ENCODE measurements at places on chromosomes 1 and 21. TPM values are rescaled to one million over a fixed set of nuclear protein-coding genes. Genes with fewer than 3 reads are reported as not detected.
A peak's percentile ranks its signal among the peaks of the same experiment; 100 is the strongest.

DNA sequence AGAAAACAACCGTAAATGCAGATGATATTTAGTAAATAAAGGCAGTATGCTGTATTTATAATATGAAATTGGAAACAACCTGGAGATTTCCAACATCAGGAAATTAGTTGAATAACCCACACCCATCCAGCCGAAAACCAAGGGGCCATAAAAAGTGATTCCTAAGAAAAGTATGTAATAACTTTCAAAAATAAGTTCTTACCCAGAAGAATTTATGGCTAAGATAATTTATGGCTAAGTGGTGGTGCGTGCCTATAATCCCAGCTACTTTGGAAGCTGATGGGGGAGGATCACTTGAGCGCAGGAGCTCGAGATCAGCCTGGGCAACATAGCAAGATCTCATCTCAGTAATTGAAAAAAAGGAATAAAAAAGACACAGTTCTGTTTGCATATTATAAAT, 43.2 kb downstream of the TMCO4 start:
- H3K27ac ChIP-seq: no peak overlapping the region
- H3K4me3 ChIP-seq: no peak overlapping the region
- H3K27me3 ChIP-seq: no peaks in the 10 kb centered on the region
- H3K36me3 ChIP-seq: no peaks in the 10 kb centered on the region
- no peak for DNase-seq

DNA sequence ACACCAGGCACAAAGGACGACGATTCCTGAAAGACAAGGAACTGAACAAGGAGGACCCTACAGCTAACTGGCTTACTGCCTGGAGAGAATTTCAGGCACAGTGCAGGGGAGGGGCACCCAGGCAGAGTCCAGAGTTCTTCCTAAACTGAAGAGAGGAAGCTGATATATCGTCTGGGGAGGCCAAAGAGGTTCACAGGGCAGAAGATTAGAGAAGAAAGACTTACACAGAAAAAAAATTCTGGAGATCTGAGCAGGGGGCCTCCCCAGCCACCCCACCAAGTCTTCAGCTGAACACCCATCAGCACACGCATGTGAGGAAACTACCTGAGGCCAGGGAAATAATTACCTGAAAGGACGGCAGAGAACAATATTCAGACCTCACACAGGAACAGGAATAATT, 24.6 kb downstream of the SORT1 start:
- no peak for DNase-seq
- no peaks in the 10 kb centered on the region for H3K36me3 ChIP-seq
- no peak overlapping the region for H3K4me3 ChIP-seq

- no peaks in the 10 kb centered on the region for H3K27me3 ChIP-seq
- no peaks in the 10 kb centered on the region for H3K4me1 ChIP-seq
- no peak for DNase-seq
- H3K36me3 ChIP-seq: no peaks in the 10 kb centered on the region
Measured at GRCh38 chr1:9482816-9483572, 56.3 kb upstream of the SLC25A33 start.

- H3K27ac ChIP-seq: no peak overlapping the region
- no peak overlapping the region for H3K4me3 ChIP-seq
- no peak for DNase-seq
- no peaks in the 10 kb centered on the region for H3K27me3 ChIP-seq
- no peaks in the 10 kb centered on the region for H3K4me1 ChIP-seq
Measured at GRCh38 chr1:13788795-13789194, 88.8 kb downstream of the PRDM2 start.

ABCD3 gene
- 28.1 TPM for total RNA-seq

TRIM67 gene
- total RNA-seq: not detected

ISG20L2 gene
- total RNA-seq: 53.1 TPM

DNA sequence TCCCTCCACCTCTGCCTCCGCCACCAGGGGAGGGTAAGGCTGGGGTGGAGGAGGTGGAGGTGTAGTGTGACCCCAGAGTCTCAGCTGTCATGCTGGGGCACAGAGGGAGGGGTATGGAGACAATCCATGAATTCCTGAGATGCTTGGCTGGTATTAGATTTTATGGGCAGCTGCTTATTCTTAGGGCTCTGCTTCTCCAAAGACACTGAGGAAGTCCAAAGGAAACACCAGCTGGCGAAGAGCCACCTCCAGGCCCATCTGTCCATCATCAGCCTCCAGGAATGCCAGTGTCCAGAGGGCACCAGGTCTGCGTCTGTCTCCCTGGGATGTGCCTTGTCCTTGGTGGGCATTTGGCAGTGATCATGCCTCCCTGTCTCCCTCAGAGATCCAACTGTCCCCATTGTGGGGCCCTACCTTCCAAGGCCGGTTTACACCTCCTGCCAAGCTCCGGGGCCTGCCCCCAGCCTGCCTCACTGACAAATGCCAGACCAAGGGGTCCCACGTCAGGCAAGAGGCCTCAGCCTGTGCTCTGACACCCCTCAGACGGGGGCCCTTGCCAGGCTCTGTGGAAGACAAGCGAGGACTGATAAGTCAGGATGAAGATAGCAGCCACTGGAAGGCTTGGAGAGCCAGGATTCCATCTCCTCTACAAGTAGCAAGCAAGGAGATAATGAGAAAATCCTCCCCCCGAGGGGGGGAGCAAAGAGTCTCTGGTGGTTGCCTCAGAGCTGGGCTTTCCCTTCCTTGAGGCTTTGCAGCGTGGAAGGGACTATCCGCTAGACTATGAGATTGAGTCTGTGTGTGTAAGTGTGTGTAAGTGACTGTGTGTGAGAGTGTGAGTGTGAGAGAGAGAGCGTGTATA, 1.6 kb downstream of the TNNI1 start:
- no peak overlapping the region for H3K27ac ChIP-seq
- no peak overlapping the region for H3K4me3 ChIP-seq
- DNase-seq: no peak
- 0 out of 2 replicates have a peak, but pooled peaks cover 2% of the 10 kb centered on the region for H3K27me3 ChIP-seq

DNA sequence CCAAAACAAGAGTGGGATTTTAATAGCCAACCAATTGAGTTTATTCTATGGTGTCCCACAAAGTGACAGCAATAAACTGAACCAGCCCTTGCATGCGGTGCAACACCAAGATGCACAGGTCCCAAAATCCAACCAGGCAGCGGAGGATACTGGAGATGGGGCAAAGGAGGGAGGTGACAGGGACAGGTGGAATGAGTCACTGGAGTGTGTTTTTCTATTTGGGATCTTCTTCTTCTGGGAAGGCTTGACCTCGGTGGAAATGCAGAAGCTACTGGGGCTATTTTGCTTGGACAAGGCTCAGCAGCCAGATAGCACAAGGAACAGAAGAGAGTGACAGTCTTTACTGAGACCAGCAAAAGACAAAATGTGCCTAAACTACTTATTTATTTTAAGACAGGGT, 97.5 kb downstream of the PLXNA2 start:
- no peak for DNase-seq
- H3K27me3 ChIP-seq: no peaks in the 10 kb centered on the region
- no peaks in the 10 kb centered on the region for H3K36me3 ChIP-seq
- H3K4me3 ChIP-seq: no peak overlapping the region
- H3K27ac ChIP-seq: no peak overlapping the region

DNA sequence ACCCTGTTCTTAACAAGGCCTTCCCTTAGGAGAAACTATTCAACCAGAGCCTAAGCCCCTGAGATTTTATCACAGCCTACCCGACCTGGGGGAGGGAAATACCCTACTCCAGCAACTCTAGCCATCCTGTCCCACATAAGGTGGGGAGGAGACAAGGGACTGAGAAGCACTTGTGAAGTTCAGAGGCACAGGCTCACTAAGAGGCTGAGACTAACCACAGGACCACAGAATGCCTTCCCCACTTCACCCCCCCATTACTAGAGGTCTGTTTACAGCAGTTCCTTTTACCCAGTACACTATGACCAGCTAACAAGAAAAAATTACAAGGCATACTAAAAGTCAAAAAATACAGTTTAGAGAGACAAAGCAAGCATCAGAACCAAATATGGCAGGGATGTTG, 86.8 kb downstream of the TEX35 start:
- no peaks in the 10 kb centered on the region for H3K36me3 ChIP-seq
- DNase-seq: no peak
- H3K4me1 ChIP-seq: no peaks in the 10 kb centered on the region
- no peak overlapping the region for H3K4me3 ChIP-seq
- H3K27ac ChIP-seq: no peak overlapping the region
- no peaks in the 10 kb centered on the region for H3K27me3 ChIP-seq

SSU72 gene
- total RNA-seq: 165 TPM

GRCh38 chr21:39047046-39047445, 136.2 kb downstream of the PSMG1 start:
- no peak overlapping the region for H3K4me3 ChIP-seq
- H3K4me1 ChIP-seq: no peaks in the 10 kb centered on the region
- DNase-seq: no peak
- H3K27ac ChIP-seq: no peak overlapping the region
- H3K36me3 ChIP-seq: no peaks in the 10 kb centered on the region

DNA sequence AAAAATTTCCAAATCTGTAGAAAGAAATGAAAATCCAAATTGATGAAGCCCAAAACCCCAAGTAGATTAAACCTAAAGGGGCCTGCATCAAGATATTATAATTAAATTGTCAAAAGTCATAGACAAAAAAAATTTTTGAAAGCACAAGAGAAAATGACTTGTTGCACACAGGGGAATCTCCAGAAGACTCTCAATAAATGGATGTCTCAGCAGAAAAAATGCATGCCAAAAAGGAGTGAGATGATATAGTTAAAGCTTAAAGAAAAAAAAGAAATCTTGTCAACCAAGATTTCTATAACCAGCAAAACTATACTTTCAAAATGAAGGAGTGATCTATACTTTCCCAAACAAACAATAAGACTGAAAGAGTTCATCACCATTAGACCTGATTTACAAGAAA, 393.2 kb upstream of the SPAG17 start:
- H3K27ac ChIP-seq: no peak overlapping the region
- no peak overlapping the region for H3K4me3 ChIP-seq
- no peaks in the 10 kb centered on the region for H3K36me3 ChIP-seq

FBXO44 gene
- total RNA-seq: 29.2 TPM

DNA sequence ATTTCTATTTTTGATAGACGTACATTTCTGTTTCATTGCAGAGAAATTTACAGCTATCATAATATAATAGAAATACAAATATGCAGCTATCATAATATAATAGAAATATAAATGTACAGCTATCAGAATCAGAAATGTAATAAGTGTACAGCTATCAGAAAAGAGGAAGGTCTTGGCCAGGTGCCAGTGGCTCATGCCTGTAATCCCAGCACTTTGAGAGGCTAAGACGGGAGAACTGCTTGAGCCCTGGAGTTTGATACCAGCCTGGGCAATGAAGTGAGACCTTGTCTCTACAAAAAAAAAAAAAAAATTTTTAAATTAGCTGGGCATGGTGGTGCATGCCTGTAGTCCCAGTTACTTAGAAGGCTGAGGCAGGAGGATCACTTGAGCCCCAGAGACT, 37.9 kb downstream of the PIGM start:
- H3K4me1 ChIP-seq: no peaks in the 10 kb centered on the region
- no peaks in the 10 kb centered on the region for H3K27me3 ChIP-seq
- no peak for DNase-seq
- no peaks in the 10 kb centered on the region for H3K36me3 ChIP-seq
- no peak overlapping the region for H3K27ac ChIP-seq
- no peak overlapping the region for H3K4me3 ChIP-seq

BSDC1 gene
- total RNA-seq: 42.9 TPM

- H3K4me1 ChIP-seq: no peaks in the 10 kb centered on the region
- H3K36me3 ChIP-seq: peaks cover 22% of the 10 kb centered on the region
- H3K4me3 ChIP-seq: peak overlapping the region; percentile 70
- H3K27ac ChIP-seq: peak overlapping the region; percentile 61
- DNase-seq: no peak
Measured at GRCh38 chr1:192809307-192810252, 741 bp downstream of the RGS2 start.

DNA sequence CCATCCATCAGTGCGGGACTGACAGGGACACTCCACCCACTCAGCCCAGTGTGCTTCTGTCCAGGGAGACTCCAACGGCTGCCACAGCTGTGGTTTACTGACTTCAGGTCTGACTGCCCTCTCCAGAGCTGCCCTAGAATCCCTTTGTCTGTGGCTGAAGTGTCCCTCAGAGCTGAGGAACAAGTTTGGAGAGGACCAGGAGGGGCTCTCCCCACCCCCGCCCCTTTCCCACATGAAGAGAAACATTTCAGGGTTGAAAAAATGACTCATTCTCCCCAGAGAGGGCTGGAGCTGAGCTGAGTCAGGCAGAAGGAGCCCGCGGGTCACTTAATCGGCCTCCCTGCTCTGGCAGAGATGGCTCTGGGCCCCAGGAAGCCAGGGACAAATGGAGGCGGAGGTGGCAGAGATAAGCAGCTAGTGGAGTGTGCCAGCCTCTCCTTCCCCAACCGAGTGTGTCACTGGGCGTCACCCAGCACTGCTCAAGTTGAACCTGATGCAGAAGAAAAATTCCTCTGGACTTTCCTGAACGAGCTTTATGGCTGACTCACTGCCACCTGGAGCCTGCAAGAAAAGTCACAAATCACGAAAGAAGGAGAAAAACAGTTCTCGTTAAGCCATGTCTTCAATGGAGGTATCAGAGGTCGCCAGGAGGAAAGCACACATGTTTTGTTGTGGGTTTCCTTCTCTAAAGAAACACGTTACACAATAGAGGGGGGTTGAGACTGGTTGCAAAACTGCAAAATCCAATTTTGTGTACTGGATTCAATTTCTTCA, 34.3 kb upstream of the ECE1 start:
- DNase-seq: no peak
- no peaks in the 10 kb centered on the region for H3K27me3 ChIP-seq
- H3K4me1 ChIP-seq: peaks cover 72% of the 10 kb centered on the region
- H3K36me3 ChIP-seq: no peaks in the 10 kb centered on the region
- peak overlapping the region; percentile 14 for H3K27ac ChIP-seq
- no peak overlapping the region for H3K4me3 ChIP-seq

TNFRSF25 gene
- 9.3 TPM for total RNA-seq

GRCh38 chr1:115313182-115313581, 24.9 kb downstream of the NGF start:
- no peaks in the 10 kb centered on the region for H3K36me3 ChIP-seq
- H3K4me1 ChIP-seq: no peaks in the 10 kb centered on the region
- DNase-seq: no peak
- no peak overlapping the region for H3K27ac ChIP-seq

CELA3B gene
- not detected for total RNA-seq

DNA sequence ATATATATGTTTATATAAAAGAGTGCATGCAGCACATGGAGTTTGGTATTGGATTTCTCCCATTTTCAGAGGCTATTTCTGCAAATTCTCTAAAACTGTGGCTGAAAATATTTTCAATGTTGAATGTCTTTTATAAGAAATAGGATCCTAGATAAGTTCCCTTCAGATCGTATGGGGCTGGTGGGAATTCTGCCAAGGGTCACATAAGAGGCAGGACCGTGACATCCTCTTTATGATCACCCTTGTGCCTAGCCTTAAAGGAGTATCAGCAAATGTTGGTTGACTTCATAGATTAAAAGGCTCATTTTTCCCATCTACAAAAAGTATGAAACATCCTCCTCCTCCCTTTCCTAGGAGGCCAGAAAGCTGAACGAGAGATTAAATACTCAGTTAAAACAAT, 1.3 kb upstream of the IFNAR2 start:
- no peaks in the 10 kb centered on the region for H3K27me3 ChIP-seq
- no peak overlapping the region for H3K27ac ChIP-seq
- no peak for DNase-seq
- no peaks in the 10 kb centered on the region for H3K36me3 ChIP-seq

All from H1 (cell line).